HCEC 1CT (cell line): ENCODE measurements at places on chromosomes 1 and 21.

- no peak for DNase-seq
These were observed 883.5 kb upstream of the ADGRL2 start for GRCh38 chr1:80917225-80917624.

DNA sequence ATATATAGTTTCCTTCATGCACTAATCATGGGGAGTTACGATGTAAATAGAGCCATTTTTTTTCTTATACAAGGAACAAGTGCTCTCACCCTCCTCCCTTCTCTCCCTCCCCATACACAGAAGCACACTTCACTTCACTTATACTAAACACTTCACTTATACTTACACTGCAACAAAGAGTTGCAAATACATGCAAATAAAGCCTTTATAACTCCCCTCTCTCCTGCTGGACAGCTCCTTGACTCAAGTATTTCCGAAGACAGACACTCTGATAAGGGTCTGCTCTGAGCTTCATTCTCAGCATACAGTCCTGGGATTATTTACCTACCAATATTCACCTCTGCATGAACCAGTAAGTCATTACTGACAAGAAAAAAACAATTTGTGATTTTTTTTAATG, 35.6 kb upstream of the ERG start:
- no peak for DNase-seq

DNA sequence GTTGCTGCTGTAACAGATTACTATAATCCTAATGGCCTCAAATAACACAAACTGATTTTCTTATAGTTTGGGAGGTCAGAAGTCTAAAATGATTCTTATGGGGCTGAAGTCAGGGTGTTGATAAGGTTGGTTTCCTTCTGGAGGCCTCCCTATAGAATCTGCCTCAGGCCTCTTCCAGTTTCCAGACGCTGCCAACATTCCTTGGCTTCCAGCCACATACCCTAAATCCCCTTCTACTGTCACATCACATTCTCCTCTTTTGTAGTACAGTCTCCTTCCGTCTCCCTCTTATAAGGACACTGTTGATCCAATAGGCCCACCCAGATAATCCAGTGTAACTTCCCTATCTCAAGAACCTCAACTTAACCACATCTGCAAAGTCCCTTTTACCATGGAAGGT, 145.3 kb upstream of the NCAM2 start:
- no peak for DNase-seq

DNA sequence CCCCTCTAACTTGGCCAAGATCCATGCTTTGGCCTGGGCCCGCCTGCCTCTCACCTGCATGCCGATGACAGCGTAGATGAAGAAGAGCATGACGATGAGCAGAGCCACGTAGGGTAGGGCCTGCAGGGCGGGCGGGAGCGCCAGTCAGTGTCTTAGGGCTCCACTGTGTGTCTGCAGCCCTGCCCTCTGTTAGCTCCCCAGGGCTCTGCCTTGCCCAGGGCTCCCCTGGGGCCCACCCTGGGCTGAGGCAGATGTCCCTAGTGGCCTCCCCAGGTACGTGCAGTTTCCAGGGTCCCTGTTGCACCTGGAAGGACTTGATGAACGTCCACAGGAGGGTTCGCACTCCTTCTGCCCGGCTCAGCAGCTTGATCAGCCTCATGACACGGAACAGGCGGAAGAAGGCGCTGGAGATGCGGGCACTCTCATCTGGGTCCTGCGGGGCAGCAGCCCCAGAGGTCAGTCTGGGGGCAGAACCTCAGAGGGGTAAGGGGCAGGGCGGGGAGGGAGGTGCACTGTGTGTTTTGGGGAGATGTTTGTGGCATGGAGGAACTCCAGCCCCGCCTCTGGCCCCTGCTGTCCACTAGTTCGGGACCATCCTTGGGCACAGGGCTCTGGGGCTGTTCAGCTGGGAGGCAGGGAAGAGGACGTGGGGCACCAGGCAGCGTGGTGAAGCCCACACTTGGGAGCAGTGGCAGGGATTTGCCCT, 29.8 kb upstream of the KIF21B start:
- no peak for DNase-seq

DNA sequence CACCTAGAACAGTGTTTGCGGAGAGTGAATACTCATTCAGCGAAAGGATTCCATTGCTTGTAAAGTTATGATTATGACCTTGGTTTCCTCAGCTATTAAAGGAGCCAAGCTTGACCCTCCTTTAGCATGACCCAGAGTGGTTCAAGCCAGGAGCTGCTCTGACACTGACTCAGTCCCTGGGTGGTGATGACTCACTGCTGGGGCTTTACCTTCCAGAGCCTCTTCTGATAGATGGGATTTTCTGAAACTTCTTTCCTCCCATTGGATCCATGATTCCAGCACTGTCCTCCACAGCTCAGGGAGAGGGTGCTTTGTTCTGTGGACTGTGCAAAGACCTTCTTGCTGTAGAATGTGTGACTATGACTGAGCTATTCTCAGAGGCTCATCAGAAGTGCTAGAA, 77.4 kb downstream of the S1PR1 start:
- peak; percentile 74 for DNase-seq

GRCh38 chr21:16976193-16976592, 536.6 kb upstream of the CXADR start:
- DNase-seq, result no peak

DNA sequence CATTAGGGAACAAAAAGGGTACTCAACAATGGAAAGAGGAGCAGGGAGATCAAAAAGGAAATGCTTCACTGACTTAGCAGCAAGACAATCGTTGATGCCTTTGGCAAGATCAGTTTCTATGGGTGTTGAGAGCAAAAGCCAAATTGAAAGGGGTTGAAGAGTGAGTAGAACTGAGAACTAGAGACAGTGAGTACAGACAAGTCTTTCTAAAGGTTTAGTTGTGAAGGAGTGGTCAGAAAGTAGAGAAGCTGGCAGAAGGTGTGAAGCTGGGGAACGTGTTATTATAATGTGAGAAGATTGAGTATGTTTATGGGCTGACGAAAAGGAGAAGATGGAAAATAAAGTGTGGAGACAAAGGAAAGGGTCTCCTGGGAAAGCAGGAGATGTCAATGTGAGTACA, 221.2 kb upstream of the USP25 start:
- DNase-seq, result no peak

DNA sequence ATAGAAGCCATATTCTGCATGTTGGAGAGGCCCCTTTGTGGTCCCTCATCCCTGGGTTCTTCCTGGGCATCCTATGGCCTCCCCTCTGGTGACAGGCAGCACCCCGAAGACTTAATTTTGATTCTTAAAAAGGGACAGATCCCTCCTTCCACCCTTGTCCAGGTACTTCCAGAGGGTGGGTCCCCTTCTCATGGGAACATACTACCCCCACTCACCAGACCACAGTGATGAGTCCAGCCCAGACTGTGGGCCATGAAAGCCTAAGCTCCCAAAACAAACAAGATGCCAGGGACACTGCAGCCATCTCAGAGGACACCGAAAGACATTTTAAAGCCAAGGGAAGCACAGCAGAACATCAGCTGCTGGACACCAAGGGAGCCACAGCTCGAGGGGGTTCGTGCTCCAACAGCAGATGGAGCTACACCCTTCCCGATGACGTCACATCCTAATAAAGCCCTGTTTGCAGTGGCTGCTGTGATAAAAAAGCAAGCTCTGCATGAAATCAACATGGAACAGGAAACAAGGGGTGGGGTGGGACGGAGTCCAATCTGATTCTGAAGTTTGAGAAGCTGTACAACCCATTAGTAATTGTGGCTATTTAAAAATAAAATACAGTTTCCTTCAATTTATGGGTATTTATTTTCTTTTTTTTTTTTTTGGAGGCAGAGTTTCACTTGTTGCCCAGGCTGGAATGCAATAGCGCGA, 32.4 kb downstream of the GNB1 start:
- DNase-seq, result peak; percentile 72

DNA sequence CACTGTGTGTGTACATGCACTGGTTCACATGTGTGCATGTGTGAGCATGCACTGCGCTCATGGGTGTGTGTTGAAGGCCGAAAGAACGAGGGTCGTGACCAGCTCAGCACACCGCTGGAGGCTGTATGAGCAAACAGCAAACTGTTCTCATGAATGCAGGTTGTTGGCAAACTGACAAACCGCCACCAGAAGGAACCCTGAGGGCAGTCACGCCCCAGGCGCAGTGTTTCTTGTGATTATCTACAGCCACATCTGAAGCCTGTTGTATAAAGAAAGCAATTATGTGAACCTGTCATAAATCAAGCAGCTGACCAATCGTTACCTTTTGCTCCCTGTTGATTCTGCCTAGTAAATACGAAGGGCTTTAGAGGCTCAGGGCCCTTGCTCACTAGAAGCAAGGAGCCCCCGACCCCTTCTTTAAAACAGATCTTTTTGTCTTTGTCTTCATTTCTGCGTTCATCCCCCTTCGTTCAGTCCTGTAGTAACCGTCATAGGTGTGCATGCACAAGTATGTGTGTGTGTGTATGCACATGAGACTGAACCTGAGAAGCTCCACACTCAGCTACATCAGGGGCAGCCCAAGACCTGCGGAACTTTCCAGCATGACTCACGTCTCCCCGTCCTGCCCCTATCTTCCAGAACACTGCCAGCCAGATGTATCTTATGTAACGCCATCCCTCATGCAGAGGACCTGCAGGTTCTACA, 16.8 kb upstream of the RIPK4 start:
- no peak for DNase-seq

DNA sequence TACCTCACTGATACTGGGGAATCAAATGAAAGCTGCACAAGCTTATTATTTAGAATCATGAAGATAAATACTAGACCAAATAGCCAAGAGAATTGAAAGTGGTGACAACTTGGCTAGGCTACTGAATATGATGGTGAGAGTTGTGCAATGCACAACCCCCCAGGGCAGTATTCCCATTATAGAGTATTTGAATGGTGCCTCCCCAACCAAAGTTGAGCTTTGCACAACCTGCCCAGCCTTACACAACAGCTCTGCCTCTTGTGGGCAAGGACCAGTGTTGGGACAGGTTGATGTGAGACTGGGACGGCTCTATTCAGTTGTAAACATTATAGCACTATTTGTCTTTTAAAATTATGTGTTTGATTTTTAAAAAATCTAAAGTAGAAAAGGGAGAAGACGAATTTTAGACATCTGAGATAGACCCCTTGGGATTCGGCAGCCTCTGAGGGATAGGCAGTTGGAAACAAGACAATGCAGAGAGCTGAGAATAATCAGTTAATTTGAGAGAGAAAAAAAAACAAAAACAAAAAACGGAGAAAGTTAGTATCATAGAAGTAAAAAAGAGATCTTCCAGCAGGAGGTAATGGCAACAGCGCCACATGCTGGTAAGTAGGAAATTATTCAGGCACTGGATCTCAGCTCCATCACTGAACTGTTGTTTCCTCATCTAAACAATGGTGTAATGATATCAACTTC, 91.0 kb upstream of the KCNA3 start:
- DNase-seq, result peak; percentile 59

GRCh38 chr1:187892683-187893039, 1063.9 kb downstream of the PLA2G4A start:
- DNase-seq, result no peak

DNA sequence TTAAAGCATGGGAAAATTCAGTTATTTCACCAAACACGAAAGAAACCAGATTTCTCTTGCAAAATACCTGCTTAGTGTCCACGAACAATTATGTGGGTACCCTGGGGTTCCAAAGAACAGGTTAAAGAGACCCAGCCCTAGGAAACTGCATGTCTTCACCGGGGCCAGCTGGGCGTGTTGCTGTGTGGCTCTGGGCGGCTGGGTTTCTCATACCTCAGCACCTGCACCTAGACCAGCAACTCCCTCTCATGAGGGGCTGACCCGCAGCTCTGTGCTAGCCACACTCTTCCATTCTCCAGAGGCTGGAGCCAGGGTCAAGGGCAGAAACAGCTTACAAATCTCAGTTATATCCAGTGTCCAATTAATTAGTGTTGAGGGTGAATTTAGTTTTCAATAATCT, 40.3 kb downstream of the ACP6 start:
- no peak for DNase-seq

DNA sequence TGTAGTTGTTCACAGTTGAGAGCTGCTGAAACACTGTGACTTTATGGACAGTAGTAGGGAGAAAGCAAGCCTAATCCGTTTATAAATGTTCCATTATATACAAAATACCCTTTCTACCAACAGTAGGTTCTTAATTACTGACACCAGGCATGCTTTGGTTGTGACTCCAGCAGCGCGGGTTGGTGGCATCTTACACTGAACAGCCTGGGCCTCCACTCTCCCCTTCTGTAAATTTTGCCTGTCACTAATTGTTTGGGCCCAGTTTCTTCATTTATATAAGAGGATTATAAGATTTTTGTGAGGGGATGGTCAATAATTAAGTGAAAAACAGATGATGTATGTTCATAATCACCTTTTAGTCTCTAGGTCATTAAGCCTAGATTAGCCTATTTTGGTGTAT, 58.2 kb downstream of the ITSN1 start:
- DNase-seq, result no peak

DNA sequence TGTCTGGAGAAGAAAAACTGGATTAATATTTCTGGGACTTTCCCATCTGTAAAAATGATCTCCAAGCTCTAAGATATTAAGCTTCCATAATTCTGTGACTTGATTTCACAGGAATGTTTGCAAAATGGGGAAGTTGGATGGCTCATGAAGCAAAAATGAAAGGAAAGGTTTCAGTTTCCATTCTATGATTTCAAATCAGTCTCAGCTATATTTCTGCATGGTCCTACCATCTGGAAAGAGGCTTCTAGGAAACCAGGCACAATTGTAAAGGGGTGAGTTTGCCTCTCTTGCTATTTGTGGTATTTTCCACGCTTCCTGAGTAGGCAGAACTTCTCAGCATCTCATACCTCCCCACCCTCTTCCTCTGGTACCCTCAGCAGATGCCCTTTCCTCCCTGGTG, 22.4 kb upstream of the ACTN2 start:
- peak; percentile 13 for DNase-seq

GRCh38 chr1:80673935-80674597, 1126.7 kb upstream of the ADGRL2 start:
- DNase-seq, result no peak

- DNase-seq, result no peak
These were observed 40.1 kb downstream of the CHAF1B start for GRCh38 chr21:36425286-36425685.

GRCh38 chr1:180151508-180151907, 3.2 kb upstream of the QSOX1 start:
- peak; percentile 97 for DNase-seq

GRCh38 chr1:175191659-175192058, 917 bp downstream of the KIAA0040 start:
- no peak for DNase-seq

DNA sequence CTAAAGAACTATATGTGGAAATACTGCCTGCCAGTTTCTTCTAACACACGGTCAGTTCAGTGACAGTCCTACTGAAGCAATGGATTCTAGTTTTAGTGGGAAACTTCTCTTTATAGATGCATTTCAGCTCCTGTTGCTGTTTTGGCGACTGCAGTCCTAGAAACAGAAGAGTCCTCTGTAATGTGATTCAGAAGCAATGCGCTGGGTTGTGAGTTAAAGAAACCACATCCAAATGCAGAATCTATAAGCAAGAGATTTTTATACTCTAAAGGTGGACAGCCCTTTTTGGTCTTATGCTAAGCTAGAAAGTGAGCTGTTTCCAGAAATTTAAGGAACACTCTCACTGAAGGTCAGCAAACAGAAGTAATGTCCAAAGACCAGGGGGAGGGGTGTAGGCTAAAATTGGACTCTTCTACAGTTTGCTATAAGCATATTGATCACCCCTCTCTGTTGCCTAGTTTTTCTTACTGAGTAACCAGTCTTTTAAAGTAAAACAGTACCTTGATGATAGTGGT, 30.8 kb downstream of the DUSP10 start:
- DNase-seq, result no peak
